ENCODE measurements at places on chromosomes 11 and 22.

DNA sequence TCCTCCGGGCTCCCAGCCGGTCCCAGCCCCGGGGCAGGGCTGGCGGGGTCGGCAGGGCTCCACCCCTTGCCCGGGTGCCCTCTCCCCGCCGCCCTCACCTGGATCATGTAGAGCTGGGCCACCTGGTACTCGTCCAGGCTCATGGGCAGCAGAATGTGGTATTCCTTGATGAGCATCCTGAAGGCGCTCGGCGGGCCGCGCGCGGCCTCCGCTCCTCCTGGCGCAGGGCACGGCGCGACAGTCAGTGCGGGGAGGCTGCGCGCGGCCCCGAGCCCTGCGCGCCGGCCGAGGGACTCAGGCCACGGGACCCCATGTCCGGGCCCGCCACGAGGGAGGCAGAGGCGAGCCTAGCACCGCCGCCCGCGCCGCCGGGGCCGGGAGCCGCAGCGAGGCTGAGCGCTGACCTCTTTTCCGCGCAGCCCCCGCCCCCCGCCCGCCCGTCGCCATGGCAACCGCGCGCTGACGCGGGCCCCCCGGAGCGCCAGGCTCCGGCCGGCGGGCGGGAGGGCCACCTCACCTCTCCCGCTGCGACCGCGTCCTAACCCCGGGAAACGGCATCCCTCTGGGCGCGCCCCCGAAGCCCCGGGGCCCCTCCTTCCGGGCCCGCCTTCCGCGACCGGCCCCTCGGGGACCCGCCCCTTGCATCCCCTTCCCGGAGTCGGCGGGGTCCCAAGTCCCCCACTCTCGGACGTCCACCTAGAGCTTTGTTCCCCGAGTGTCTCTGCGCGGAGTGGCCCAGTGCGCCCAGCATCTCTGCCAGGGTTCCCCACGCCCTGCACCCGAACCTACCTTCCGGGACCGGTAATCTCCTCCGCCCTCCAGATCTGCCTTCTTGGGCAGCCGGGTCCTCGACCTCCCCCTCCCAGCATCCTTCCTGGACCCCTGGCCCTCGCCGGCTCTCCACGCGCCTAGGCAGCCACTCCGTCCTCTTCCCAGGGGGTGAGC is 886 bp downstream of the PITPNM1 start:
- DNase-seq = peak; percentile 40

DNA sequence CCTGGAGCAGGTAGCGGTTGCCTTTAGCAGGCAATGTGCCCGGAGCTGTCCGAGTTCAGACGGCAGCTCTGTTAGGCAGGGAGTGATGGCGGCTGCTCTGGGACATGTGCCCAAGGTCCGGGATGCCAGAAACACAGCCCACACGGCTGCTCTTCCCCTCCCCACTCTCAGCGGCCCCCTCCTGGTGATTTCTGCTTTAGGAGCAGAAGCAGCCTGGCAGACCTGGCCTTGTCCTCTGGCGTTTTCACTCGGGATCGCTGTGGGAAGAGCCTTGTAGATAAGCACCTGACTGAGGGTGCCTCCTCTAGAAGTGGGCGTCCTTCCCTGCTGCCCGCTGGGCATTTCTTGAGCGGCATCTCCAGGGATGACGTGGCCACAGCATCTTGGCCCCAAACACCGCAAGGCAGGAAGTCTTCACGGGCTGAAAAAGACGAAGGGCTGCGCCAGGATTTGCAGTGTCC is 392.2 kb downstream of the TBC1D22A start:
- no peak for DNase-seq

GRCh38 chr11:2342981-2343380 is 34.1 kb upstream of the CD81 start:
- DNase-seq = no peak

DNA sequence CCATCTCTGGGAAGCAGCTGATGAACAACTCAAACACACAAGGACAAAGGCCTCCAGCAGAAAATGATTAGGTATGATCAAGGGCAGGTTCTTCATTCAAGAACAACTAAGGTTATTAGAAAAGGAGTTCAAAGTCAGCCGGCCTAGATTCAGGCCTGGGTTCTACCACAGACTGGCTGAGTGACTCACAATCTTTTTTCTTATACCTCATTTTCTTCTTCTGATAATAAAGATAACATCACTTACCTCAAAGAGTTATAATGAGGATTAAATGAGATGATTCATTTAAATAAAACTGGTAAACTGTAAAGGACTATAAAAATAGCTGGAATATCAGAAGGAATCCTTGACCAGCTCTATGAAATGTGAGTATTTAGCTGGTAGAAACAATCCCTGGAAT is 49.3 kb upstream of the PPP2R1B start:
- DNase-seq = no peak

GRCh38 chr11:102453302-102453695 is 734 bp upstream of the TMEM123 start:
- no peak for DNase-seq

- DNase-seq = no peak
Measured at GRCh38 chr11:47329987-47330931, 22.2 kb downstream of the MYBPC3 start.

- DNase-seq = no peak
Measured at GRCh38 chr22:46951973-46952372, 189.5 kb downstream of the TBC1D22A start.

GRCh38 chr11:116166573-116167465 is 606.0 kb downstream of the BUD13 start:
- no peak for DNase-seq

GRCh38 chr11:130435671-130436070 is 7.3 kb upstream of the ADAMTS8 start:
- DNase-seq = no peak

DNA sequence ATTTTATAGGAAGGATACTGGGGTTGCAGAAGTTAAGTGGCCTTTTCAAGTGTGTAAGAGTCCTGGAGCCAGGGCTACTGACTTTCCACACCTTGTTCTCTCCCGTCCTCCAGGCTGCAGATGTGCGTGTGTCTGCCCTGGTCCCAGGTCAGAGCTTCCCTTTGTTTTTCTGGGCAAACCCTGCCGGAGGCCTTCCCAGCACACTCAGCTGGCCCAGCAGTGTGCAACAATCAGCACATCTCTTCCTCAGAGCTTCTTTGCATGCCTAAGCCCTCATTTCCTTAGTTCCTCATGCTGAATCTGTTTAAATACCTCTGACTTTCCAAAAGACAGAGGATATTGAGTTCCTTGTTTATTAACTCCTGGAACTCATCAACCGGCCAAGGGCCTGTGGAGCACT is 80.6 kb downstream of the KCNJ1 start:
- DNase-seq = no peak

GRCh38 chr22:28892175-28892731 is 8.9 kb downstream of the ZNRF3 start:
- DNase-seq = no peak

- no peak for DNase-seq
Measured at GRCh38 chr11:19220903-19221724, 19.3 kb upstream of the CSRP3 start.

GRCh38 chr11:58652726-58653280 is 30.3 kb downstream of the CNTF start:
- DNase-seq = no peak

DNA sequence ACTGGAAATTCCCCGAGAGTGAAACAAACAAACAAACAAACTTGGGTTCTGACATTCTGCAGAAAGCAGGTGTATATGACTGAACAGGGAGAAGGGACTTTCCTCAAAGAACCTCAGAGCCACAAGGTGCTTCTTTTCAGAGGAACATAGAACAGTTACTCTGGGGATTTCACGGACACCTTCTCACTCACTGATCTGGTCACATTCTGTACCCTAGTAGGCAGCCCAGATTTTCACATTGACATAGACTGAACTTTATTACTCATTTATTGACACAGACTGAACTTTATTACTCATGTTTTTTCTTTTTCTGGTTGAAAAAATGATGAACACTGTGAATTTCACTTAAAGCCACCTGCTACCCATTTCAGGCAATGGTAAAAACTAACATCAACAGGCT is 263.0 kb downstream of the OPCML start:
- DNase-seq = no peak

- no peak for DNase-seq
Measured at GRCh38 chr11:102757823-102758549, 22.4 kb downstream of the MMP10 start.

GRCh38 chr11:110584150-110584549 is 128.1 kb downstream of the ARHGAP20 start:
- DNase-seq = no peak

DNA sequence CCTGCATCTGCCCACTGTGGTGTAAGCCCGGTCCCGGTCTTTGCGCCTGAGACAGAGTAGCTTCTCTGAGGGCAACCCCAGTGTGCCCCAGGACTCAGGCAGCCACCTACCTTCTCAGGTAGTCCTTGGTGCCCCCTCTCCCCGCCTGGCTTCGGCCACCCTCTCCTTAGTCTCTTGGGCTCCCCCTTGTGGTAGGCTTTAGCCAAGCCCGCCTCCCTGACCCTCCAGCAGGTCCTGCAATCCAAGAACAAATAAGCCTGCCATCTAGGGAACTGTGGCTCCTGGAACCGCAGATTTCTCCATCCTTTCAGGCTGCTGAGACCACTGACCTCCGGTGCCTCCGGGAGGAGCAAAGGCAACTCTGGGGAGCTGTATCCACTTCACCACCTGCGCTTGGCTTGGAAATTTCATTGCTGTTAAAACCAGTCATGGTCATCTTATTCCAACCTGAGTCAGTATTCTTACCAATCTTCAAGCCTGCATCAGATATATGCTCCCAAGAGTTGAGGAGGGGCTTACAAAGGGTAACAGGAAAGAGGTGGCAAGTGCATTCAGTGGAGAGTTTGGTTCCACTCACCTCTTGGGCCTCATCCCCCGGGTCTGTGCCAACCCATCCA is 52.8 kb upstream of the TENM4 start:
- DNase-seq = peak; percentile 90

GRCh38 chr22:43428005-43428485 is 16.2 kb downstream of the MPPED1 start:
- no peak for DNase-seq

- no peak for DNase-seq
Measured at GRCh38 chr22:37968452-37969251, 15.2 kb downstream of the POLR2F start.

DNA sequence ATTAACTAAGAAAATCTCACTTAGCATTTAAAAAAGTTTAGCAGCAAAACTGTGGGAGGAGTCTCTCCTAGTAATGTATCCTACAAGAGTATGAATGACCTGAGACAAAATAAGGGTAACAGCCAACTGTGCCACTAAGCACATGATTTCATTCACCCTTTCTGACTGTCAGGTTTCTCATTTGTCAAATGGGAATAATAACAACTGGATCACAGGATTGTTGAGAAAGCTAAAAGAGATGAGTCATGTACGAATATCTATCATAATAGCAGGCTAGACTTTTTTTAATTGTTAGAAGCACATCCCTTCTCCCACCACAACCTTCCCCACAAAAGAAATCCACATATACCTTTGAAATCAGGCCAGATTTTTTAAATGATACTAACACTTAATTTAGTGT is 39.5 kb downstream of the MTMR2 start:
- DNase-seq = no peak

GRCh38 chr11:5384335-5384734 is 723 bp downstream of the OR51M1 start:
- DNase-seq = no peak

GRCh38 chr11:96179905-96180304 is 163.1 kb downstream of the MAML2 start:
- DNase-seq = no peak

GRCh38 chr22:11253000-11253511 is 4274.9 kb upstream of the OR11H1 start:
- no peak for DNase-seq

GRCh38 chr11:114122686-114123085 is 63.2 kb downstream of the ZBTB16 start:
- no peak for DNase-seq

- DNase-seq = no peak
Measured at GRCh38 chr11:5992604-5993251, 5.9 kb upstream of the OR52L1 start.

DNA sequence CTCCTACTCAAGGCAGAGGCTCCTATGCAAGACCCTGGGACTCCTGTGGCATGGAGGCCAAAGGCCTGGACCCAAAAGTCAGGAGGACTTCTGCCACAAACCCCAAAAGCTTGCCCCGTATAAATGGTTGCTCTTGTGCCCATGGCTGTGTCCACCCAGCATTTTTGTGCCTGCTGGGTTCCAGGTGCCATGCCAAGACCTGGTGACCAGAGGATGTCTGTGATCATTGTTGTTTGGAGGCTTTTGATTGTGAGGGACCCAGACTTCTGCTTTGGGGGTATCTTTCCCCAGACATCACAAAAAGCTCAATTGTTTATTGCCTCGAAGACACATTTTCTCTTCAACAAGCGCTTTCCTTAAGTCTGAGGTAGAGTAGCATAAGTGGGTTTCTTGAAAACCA is 35.1 kb downstream of the C22orf31 start:
- DNase-seq = no peak

- no peak for DNase-seq
Measured at GRCh38 chr22:27298332-27298731, 503.2 kb downstream of the MN1 start.

GRCh38 chr11:63023222-63023814 is 7.7 kb upstream of the SLC22A8 start:
- DNase-seq = no peak

GRCh38 chr22:32680277-32680676 is 121.2 kb upstream of the TIMP3 start:
- DNase-seq = no peak

DNA sequence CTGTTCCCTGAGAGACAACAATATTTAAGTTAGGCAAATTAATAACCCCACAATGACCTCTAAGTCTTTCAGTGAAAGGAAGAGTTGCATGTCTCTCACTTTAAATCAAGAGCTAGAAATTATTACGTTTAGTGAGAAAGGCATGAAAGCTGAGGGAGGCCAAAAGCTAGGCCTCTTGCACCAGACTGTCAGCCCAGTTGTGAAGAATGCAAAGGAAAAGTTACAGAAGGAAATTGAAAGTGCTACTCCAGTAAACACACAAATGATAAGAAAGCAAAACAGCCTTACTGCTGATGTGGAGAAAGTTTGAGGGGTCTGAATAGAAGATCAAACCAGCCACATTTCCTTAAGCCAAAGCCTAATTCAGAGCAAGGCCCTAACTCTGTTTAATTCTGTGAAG is 45.0 kb downstream of the BBOX1 start:
- DNase-seq = no peak

GRCh38 chr11:3859373-3859881 is 4.0 kb downstream of the STIM1 start:
- DNase-seq = no peak

DNA sequence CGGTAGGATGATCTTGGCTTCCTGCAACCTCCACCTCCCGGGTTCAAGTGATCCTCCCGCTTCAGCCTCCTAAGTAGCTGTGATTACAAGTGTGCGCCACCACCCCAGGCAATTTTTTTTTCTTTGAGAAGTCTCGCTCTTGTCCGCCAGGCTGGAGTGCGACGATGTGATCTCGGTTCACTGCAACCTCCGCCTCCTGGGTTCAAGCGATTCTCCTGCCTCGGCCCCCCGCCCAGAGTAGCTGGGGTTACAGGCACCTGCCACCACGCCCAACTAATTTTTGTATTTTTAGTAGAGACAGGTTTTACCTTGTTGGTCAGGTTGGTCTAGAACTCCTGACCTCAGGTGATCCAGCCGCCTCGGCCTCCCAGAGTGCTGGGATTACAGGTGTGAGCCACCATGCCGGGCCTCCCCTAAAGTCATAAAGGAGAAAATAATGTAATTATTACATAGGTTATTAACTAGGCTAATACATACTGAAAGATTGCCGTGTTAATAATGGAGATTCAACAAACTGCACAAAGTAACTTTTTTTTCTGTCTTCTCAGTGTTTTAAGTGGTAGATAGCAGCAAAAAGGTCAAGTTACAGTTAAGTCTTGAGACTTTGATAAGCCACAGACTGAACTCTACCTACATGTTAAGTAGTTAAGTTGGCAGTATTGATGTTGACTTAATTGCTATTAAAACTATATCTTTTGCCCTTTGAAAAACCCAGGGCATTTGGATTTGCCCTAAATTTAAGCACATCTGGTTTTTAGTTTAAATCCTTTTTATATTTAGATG is 3.9 kb downstream of the CAPRIN1 start:
- DNase-seq = no peak

Measured in neural crest cell (in vitro differentiated cells).